ENCODE measurements at places on chromosomes 11 and 22. TPM values are rescaled to one million over a fixed set of nuclear protein-coding genes. Genes with fewer than 3 reads are reported as not detected.
A peak's percentile ranks its signal among the peaks of the same experiment; 100 is the strongest.

DNA sequence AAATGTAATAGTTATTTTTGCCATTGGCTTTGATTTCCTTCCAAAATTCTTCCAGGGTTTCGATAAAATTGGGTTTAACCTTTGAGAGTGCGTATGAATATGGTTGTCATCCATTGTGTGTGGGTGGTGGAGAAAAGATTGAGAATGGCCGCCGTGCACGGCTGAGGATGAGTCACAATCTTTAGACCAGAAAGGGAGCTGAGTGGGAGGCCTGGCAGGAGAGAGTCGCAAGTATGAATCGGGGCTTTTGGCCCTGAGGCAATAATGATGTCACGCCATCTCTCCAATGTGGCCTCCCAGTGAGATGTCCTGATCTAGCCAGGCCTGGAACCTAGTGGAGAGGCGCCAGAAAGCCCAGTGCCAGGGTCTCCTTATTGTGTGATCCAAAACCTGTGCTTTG lies 33.1 kb upstream of the SMPD1 start:
- DNase-seq, result peak; percentile 59

- peak; percentile 75 for DNase-seq
Observed at GRCh38 chr11:8732748-8733241, 50.2 kb downstream of the RPL27A start.

GRCh38 chr11:77710358-77710757 lies 72.8 kb upstream of the CLNS1A start:
- no peak for DNase-seq

- no peak for DNase-seq
Observed at GRCh38 chr11:121465709-121466062, 12.9 kb upstream of the SORL1-AS1 start.

DNA sequence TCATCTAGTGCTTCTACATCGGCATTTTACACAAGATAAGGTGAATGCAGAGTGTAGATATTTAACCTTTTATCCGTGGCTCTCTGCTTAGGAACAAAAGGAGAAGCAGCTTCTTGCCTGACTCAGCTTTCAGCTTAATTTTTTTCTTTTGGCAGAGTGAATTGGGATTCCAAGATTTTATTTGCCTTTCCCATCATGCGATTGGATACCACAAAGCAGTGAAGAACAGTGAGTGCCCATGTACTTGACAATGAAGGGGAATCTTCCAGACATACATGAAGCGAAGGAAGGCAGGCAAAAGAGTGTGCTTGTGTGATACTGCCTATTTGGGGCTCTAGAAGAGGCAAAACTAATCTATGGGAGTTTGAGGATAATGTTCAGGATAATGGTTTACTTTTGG lies 17.0 kb upstream of the CHKA start:
- DNase-seq, result no peak

DNA sequence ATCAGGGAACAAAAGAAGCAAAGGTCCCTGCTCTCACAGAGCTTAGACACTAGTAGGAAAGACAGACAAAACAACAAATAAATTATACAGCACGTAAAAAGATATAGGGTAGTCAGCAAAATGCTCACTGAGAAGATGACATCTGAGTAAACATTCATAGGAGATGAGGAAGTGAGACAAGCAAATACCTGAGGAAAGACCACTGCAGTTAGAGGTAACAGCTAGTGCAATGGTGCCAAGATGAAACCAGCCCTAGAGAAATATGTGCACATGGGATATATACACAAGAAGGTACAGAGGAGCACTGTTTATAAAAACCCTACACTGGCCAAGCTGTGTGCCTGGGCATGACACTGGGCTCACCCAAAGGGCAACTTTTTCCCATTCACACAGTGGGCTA lies 9.8 kb downstream of the CYP2R1 start:
- no peak for DNase-seq

GRCh38 chr22:22830957-22831688 lies 56.5 kb upstream of the IGLL5 start:
- no peak for DNase-seq

DNA sequence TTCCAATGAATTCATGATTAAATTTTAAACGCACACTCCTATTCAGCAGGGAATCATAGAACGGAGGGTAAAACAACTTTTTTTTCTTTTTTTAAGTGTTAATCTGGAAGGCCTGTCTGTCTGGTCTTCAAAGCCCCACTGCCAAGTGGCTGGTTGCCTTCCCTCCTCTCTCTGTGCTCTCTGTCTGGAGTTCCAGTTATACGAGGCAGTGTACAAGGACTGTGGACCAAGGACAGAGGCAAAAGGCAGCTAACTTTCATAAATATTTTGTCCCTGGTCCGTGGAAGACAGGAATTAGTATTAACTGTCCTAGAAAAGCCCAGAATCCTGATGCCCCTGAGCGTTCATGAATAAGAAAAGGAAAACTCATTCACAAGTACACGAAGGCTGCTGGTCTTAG lies 164.0 kb upstream of the E2F8 start:
- no peak for DNase-seq

DNA sequence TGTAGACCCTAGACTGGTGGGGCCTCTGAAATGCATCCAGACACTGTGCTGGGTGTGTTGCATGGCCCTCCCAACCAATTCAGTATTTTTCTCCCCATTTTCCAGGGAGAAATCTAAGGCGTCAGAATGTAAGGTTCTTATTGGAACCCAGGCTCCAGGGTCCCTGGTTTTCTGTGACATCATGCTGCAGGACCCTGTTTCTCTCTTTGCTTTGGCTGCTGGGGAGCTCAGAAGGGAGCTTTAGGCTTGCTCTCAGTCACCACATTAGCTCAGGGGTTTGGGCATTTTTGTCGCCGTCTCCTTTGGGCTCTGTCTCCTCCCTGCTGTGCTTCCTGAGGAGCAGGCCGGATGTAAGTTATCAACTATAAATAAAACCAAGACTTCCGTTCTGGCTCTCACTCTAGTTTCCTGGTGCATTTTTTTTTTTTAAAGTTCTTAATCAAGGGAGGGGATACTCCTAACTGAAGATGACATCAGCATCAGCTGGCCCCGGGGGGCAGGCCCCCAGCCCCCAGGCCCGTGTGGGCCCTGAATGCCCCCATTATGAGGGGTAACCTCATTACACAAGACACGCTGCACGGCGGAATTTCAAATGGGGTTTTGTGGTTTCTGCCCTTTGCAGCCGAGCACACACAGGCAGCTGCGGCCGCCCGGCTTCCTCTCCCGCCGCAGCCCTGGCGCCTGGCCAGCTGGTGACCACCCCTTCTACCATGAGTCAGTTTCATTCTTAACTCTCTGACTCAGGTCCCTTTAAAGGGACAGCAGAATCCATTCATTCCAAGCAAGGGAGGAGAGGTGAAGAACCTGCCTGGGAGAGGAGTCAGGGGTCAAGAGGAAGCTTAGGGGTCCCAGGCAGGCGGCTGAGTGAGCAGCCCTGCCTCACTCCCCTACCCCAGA lies 3.2 kb downstream of the MYEOV start:
- peak; percentile 95 for DNase-seq

CD6 gene
- total RNA-seq, result 0.21 TPM

All from heart right ventricle (tissue), 16 donors.